ENCODE measurements at places on chromosomes 5 and 9.

GRCh38 chr5:54692631-54693030, 175.1 kb downstream of the SNX18 start:
- DNase-seq: no peak

DNA sequence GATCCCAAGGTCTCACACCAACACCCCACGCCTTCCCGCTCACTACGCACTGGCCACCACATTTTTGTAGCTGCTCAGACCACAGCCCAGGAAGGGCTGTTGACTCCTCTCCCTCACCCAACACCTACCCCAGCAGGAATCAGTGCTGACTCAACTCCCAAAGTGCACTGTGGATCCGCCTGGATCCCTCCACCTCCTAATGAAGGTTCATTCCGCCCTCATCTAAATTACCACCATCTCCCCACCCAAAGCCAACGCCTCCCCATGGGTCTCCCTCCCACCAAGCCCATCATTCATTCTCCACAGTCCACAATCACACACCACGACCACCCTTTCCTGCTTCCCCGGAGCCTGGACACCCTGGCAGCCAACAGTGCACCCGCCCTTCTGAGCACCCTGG, 57.8 kb downstream of the OLFM1 start:
- DNase-seq: no peak

- DNase-seq: peak; percentile 30
Measured at GRCh38 chr5:67805666-67806348, 409.7 kb upstream of the PIK3R1 start.

- DNase-seq: peak; percentile 49
Measured at GRCh38 chr5:51632793-51633192, 249.5 kb downstream of the ISL1 start.

GRCh38 chr9:90925581-90926257, 124.1 kb downstream of the SYK start:
- DNase-seq: peak; percentile 20

DNA sequence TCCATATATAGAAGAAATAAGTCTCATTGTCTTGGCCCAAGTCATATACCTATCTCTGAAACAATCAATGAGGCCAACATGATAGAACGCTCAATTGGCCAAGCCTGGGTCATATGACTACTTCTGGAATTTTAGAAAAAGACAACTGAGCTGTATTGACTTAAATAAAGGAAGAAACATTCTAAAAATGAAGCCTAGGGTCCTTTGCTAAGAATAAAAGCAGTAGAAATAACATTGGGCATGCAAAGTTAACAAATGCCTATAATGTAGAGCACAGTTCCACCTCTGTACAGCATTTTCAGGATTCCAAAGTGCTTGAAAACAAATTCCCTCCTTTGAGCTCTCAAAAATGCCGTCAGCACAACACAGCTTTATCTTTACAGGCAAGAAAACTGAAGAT, 391.8 kb downstream of the PRELID2 start:
- no peak for DNase-seq

- DNase-seq: peak; percentile 8
Measured at GRCh38 chr5:137470111-137470920, 28.8 kb downstream of the SPOCK1 start.

All from hepatocyte (in vitro differentiated cells).